ENCODE measurements at places on chromosomes 2 and 18.

DNA sequence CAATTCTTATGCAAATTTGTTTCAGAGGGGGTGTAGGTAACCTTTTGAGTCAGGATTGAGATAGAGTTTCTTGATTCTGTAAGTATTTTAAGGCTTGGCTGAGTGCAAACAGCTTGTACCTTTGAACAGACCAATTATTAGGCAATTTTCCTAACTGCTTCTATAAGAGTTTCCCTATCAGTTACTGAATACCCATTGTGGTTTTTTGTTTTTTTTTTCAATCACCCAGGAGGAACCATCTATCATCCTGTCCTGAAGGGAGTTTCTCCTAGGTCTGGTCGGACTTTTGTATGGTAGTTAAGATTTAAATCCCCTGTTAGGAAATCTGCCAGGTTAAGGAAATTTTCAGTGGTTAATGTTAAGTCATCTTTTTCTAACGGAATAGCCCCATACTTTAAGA, 319.4 kb upstream of the SLC39A10 start:
- DNase-seq: peak; percentile 35

DNA sequence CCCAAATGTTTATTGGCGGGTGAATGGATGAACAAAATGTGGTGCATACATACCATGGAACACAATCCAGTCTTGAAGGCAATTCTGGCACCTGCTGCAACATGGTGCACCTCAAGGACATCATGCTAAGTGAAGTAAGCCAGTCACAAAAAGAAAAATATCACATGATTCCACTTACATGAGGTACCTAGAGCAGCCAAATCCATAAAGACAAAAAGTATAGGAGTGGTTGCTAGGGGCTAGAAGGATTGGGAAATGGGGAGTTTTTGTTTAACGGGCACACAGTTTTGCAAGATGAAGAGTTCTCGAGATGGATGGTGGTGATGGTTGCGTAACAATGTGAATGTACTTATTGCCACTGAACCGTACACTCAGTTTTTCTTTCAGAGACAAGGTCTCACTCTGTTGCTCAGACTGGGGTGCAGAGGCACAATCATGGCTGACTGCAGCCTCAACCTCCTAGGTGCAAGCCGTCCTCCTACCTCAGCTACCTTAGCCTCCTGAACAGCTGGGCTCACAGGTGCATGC, 90.9 kb upstream of the CERS6 start:
- no peak for DNase-seq

- DNase-seq: no peak
These were observed 37.3 kb downstream of the CAPN13 start for GRCh38 chr2:30769891-30770462.

DNA sequence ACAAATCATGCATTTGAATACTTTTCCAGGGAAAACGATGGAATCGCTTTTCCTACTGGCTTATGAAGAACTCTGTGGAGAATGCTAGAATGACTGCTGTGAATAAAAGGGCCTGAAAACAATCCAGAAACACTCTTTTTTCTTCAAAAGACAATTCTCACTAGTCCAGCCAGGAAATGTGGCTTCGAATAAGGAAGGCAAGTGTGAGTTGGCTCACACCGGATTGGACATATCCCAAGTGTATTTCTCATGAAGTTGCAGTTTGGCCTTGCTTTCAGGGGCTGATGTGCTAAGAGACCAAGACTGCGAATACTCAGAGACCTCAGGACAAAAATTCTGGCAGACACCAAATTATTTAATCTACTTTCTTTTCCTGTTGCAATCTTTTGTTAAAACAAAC, 54.1 kb downstream of the FIGN start:
- no peak for DNase-seq

DNA sequence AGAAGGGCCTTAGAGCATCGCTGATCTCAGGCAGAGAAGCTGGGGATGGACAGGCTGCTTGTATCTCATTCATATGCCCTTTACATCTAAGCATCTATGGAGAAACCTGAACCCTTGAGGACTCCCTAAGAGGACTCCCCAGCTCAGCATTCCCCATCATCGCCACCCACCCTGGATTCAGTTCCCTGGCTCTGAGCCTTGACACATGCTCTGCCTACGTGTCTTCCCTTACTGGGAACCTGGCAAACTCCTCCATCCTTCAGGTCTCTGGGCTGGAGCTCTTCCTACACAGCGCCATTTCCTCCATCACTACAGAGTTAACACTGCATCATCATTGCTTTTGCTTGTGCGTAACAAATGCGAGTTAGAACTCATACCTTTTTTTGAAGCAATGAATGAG, 31.2 kb upstream of the OTOF start:
- DNase-seq: no peak

- DNase-seq: no peak
These were observed 9.5 kb downstream of the SLC1A4 start for GRCh38 chr2:64998658-64999061.

GRCh38 chr2:155363349-155363888, 664.9 kb downstream of the KCNJ3 start:
- DNase-seq: no peak
